ENCODE measurements at places on chromosomes 5 and 9.
A peak's percentile ranks its signal among the peaks of the same experiment; 100 is the strongest.

- no peak for DNase-seq
Observed at GRCh38 chr9:129932303-129933151, 97.3 kb downstream of the USP20 start.

DNA sequence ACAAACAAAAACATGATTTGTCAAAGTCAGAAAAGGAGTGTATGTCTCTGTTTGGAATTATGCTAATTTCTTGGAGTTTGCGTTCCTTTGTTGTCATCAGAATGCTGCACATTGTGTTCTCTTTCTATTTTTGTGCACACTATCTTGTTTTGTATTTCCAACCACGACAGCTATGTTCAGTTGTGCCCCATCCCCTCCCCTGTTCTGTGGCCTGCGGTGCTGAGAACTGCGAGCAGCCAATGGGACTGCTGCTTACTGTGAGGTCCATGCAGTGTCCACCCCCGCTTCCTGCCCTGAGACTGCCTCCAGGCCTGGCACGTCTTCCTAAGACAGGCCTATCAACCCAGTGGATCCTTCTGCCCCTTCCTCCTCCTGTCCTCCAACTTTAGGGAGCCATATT lies 76.8 kb downstream of the PALM2AKAP2 start:
- no peak for DNase-seq

- DNase-seq: peak; percentile 92
Observed at GRCh38 chr5:133240425-133241091, 188.7 kb downstream of the HSPA4 start.

DNA sequence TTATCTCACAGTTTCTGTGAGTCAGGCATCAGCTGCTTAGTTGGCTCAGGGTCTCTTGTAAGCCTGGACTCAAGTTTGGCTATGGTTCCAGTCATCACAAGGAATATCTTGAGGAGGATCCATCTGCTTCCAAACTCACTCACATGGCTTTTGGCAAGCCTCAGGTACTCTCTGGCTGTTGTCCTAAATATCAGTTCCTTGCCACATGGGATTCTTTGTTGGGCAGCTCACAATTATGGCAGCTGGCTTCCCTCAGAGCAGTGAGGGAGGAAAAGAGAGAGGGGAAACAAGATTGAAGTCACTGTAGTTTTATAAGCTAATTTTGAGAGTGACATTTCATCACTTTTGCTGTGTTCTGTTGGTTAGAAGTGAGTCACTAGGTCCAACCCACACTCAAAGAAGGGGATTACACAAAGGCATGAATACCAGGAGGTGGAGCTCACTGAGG lies 144.5 kb downstream of the GCNT1 start:
- DNase-seq: no peak

- peak; percentile 98 for DNase-seq
Observed at GRCh38 chr9:86766912-86767311, 180.4 kb downstream of the GAS1 start.

DNA sequence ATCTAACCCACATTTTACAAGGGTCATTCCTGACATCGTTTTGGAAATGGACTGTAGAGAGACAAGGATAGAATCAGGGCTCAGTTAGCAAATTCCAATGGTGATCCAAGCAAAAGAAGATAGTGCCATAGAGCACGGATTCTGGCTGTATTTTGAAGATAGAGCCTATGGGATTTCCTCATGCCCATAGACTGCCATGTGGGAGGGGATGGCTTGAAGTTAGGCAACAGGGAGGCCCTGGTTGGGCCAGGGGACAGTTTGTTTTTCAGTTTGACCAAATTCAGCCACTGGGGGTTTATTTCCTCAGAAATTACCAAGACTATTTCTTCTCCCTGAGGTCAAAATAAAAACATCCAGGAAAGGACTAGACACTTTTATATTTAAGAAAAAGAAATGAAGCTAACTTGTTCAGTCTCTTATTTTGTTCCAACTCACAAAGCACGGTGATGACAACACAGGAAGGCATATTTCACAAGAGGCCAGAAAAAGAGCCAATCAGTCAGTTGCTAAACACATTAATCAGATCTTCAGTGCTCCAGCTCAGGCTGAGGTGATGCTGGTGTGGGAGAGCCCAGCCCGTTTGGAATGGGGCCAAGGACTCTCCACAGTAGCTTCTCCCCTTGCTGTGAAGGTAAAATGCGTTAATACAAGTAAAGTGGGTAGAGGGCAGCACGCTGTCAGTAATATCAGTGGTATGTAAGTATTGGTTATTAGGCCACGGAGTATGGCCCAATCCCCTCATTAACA lies 4.4 kb upstream of the DCTN4 start:
- DNase-seq: peak; percentile 91

- no peak for DNase-seq
Observed at GRCh38 chr5:56273376-56273955, 40.3 kb upstream of the ANKRD55 start.

DNA sequence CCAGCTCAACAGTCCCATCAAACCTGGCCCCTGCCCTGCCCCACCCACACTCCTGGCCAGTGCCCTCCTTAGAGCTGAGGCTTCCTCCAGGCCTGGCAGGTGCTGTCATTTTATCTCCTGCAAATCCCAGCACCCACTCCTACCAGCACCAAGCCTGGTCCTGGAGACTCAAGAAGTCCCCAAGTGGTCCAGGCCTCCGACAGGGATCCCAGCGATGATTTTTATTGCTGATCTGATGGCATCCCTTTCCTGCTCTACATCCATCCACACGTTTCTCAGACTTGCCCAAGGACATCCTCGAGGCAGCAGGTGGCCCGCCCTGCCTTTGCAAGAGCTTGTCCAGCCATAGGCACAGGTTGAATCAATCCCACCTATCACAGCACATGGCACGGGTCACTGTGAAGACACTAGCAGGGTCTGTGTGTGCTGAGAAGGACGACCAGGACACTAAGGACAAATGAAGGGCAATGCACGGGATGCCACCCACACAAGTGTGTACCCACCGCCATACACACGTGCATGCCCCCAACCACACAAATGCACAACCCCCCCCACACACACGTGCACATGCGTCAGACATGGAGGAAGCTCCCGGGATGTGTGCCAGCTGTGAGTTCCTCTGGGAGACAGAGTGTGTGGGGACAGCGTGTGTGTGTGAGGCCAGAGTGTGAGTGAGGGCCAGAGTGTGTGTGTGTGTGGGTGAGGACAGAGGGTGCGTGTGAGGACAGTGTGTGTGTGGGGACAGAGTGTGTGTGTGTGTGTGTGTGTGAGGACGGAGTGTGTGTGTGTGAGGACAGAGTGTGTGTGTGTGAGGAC lies 62.4 kb upstream of the UBAC1 start:
- DNase-seq: no peak

- DNase-seq: no peak
Observed at GRCh38 chr9:9492506-9492905, 1120.3 kb downstream of the PTPRD start.

- DNase-seq: no peak
Observed at GRCh38 chr5:75040973-75041372, 11.4 kb downstream of the GCNT4 start.

- DNase-seq: no peak
Observed at GRCh38 chr5:110270-110888, 18.4 kb downstream of the PLEKHG4B start.

DNA sequence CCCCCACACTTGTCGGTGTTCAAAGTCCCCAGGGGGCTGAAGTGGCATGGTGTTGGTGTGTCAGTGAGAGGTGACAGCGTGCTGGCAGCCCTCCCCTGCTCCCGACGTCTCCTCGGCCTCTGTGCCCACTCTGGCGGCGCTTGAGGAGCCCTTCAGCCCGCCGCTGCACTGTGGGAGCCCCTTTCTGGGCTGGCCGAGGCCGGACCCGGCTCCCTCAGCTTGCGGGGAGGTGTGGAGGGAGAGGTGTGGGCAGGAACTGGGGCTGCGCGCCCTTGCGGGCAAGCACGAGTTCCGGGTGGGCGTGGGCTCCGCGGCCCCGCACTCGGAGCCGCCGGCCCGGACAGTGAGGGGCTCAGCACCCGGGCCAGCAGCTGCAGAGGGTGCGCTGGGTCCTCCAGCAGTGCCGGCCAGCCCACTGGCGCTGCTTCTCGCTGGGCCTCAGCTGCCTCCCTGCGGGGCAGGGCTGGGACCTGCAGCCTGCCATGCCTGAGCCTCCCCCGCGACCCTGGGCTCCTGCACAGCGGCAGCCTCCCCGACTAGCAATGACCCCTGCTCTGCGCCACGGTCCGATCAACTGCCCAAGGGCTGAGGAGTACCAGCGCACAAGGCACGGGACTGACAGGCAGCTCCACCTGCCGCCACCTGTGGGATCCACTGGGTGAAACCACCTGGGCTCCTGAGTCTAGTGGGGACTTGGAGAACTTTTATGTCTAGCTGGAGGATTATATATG lies 224.1 kb upstream of the RIOK2 start:
- DNase-seq: no peak

DNA sequence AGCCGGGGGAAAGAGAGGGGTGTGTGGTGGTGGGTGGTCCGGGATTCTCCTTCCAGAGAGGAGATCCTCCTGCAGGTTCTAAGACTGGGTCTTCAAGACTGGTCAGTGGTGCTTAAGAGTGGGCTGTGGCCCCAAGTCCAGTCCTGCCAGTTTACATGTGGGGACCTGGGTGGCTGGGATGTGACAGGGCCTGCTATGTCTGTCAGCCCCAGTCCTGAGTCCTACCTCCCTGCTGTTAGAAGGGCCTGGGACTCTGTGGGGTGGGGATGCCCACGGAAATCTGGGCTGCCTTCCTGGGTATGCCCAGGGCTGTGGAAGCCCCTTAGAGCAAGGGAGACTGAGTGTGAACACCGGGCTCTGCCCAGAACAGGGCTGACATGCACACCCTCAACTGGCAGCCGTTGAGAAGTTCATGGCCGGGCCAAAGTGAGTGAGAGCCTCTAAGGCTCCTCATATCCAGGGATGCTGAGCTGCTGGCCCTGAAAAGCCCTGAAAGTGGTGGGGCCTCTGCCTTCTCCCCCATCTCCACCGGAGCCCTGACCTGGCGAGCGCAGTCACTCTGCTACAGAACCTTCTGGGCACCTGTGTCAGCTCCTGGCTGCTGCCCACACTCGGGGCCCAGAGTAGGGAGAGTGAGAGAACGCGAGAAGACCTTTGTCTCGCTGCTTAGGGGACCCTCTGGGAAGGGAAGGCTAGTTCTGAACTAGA lies 1.7 kb downstream of the PHF2 start:
- DNase-seq: peak; percentile 5

DNA sequence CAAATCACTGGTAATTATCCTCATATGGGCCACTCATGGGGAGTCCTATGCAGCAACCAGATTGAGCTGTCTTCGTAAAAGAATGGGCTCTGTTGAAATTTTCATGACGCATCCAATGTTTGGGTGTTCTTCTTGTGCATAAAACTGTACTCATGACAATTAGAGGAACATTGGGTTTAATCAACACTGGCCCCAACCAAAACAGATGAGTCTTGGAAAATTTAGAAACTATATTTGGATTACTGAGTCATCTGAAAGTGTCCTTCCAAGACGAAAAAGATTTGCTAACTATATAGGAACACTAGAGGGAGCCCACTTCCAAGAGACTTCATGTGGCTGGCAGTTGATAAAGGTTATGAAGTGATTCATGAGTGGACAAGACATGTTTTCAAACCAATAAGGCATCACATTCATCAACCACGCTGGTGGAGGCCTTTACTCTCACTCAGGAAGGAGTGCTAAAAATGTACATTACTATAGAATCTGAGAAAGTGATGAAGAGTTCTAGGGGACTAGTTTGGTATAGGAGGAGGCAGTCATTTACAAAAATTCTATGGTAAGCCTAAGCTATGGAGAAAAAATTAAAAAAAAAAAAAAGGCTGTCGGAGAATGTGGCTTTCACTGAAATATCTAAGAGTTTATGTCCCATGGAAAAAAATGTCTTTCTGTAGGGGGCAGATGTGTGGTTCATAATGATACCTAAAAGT lies 313.5 kb downstream of the PRDM9 start:
- DNase-seq: peak; percentile 64

- DNase-seq: no peak
Observed at GRCh38 chr9:15146268-15146700, 160.7 kb downstream of the TTC39B start.

GRCh38 chr9:127096208-127096607 lies 26.2 kb downstream of the ANGPTL2 start:
- no peak for DNase-seq

All from kidney tubule cell (primary cell).